ENCODE measurements at places on chromosomes 3 and 15.

DNA sequence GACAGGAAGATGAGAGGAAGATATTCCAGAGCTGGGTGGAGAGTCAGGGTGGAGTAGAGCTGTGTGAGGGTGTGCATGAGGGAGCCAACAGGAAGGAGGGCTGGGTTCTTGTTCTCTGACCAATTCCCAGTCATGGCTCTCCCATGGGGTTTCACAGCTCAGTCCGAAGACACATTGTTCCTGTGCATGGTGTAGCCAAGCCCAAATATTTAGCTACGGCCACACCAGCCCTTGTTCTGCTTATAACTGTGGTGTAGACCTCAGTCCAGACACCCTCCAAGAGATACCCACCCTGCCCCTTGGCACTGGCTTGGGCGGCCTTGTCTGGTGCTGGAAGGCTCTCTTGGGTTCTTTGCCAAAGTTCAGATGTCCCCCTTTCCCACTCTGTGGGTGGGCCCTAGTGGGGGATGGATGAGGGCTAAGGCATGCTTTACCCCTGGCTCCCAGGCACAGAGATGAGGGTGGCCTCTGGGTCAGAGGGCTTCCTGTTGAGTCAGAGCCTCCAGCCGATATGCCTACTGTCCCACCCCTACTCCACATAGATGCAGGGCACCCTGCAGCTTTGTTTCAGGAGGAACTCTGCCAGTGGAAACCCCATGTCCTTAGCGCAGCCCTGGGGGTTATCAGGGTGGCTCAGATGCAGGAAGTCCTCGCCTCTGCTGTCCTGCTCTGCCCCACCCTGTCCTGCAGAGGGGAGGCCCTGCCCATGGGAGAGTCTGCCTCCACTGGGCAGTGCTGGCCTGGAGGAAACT is 271.2 kb upstream of the CTDSPL start:
- DNase-seq = no peak

DNA sequence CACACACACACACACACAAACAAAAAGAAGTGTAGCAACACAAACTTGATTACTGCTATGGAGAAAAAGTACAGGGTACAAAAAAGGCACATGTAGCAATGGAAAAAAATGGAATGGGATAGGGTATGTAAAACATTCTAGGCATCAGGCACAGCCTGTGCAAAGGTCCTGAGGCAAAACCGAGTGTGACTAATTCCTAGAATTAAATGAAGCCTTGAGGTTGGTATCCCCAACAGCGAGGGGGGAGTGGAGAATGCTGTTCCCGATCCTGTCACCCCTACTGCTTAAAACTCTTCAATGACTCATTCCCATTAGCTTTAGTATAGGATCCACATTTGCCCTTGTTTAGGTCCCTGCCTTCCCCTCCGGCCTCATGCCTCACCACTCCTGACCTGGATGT is 37.9 kb downstream of the RHCG start:
- no peak for DNase-seq

DNA sequence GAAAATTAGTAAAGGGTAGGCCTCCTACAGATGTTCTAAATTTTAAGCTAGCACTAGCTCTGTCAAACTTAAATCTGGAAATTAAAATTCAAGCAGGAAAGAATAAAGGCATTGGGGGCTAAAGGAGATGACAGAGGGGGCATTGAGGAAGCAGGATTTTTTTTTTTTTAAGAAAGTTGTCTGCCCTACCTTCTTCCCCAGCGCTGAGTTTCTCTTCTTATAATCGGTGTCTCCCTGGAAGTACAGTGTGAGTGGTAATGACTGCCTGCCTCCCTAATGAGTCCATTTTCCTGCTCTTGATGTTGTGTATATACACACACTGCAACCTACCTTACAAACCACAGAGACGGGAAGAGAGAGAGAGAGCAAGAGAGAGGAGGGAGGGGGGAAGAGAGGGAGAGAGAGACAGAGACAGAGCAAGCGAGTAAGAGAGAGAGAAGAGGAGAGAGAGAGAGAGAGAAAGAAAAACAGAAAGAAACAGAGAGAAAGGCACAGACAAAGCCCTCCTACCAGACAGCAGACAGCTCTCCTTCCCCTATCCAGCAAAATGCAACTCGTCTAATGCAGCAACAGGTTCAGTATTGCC is 47.0 kb downstream of the ZBTB20 start:
- DNase-seq = no peak

DNA sequence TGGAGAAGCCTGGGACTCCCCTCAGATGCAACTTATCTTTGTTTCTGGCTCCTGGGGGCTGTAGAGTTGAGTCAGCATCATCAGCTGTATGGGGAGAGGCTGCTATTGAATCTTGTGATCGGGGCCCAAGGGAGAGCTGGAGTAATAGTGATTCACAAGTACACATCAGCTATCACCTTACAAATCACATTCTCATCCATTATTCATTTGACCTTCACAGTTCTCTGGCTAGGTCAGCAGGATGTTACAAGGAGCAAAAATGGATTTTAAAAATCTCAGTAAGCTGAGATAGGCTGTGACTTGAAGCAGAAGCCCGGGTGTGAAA is 175.0 kb downstream of the OPA1 start:
- no peak for DNase-seq

DNA sequence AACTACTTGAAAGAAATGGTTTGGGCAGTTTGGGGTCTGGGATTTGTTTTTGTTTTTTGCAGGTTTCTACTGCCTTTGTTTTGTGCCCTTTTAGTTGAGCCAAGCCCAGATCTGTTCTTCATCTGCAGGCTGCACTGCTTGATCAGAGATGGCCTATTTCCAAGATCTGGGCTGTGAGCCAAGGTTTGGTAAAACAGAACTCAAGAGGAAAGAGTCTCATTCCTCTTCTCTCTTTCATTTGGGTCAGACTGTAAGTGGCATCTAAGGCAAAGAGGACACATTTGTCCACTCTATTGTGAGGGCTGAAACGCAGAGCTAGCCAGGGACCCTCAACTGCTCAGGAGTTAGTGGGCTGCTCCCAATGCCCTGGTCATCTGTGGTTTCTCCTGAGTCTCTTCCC is 104.4 kb upstream of the UBE3A start:
- DNase-seq = no peak

- peak; percentile 15 for DNase-seq
Measured at GRCh38 chr3:128878556-128879124, 780 bp upstream of the ACAD9 start.

DNA sequence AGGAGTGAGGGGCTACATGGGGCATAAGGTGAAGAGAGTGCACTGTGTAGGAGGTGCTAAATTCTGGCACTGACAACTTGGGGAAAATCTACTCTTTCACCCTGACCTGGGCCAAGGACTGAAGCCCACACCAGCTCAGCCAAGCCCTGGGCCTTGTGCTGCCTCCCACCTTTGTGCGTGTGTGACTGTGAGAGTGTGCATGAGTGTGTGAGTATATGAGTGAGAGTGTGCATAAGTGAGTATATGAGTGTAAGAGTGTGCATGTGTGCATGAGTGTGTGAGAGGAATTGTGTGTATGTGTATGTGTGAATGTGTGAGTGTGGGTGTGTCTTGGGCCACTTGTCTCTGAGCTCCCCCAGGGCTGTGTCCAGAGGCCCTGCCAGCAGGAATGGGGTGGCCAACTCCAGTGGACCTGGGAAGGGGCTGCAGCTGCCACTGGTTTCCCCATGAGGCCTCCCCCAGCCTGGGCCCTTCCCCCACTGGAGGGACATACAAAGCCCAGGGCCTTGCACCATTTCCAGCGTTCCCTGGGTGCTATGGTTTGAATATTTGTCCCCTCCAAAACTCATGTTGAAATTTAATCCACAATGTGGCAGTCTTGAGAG is 15.2 kb downstream of the C3orf22 start:
- DNase-seq = no peak

DNA sequence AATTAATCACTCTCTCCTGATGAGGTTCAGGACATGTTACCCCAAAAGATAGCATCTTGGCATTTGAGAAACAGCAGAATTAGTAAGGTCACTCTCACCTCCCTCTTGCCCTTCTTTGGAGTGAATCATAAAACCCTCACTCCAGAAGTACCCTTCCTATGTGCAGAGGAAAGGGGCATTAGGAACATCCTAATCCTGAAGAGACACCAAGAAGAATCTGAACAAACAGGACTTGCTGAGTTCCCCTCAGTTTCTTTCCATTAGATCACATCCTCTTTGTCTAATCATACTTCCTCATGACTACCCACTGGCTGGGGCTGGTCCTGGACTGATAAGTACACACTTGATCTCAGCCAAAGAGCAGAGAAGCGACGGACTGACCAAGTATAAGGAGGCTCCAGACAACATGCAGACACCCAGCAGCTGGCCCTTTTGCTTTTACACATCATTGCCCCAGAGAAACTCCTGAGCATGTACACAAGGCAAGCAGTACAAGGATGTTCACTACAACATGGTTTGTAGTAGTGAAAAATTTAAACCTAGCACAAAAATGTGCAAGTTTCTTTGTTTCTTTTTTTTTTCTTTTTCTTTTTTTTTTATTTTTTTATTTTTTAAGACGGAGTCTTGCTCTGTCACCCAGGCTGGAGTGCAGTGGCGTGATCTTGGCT is 15.0 kb upstream of the TM6SF1 start:
- DNase-seq = no peak

DNA sequence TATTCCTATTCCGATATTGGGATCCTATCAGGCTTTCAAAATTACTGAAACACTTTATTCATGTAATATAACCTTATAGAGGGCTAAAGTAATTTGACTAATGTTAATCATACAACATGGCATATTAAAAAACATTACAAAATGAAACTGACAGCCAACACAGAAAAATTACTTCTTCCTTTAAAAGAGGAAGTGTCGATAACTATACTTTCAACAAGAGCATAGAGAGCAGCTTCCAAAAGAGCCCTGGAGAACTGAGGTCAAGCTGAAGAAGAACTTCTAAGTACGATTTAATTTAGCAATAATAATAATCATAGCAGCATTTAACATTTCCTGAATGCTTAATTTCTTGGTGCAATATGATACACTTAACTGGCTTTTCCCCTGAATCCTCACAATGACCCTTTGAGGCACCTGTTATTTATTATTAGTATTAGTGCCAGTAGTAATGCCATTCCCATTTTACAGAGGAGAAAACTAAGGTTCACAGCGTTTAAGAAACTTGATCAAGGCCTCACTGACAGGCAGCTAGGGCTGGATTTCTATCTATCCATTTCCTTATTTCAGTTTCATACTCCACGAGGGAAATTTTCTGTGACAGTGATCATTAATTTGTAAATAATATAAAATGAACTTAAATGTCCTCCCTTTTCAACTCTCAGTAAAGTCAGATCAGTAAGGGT is 181.6 kb downstream of the CFAP20DC start:
- no peak for DNase-seq

GRCh38 chr15:63122002-63122875 is 578 bp downstream of the LACTB start:
- no peak for DNase-seq

GRCh38 chr3:190429681-190430080 is 20.0 kb downstream of the TMEM207 start:
- no peak for DNase-seq

DNA sequence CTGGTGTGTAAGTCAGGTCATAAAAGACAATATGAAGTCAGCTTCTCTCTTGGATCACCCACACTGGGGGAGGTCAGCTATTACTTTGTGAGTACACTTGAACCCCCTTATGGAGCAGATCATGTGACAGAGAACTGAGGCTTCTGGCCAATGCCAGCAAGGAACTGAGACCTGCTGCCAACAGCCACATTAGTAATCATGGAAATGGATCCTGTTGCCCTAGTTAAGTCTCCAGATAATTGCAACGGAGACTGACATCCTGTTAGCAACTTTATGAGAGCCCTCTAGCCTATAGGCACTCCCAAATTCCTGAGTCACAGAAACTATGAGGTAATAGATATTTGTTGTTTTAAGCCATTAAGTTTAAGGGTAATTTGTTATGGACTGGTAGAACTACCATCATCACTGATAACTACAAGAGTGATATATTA is 110.4 kb upstream of the GMNC start:
- DNase-seq = no peak

- DNase-seq = no peak
Measured at GRCh38 chr3:44950275-44950734, 25.7 kb downstream of the ZDHHC3 start.

DNA sequence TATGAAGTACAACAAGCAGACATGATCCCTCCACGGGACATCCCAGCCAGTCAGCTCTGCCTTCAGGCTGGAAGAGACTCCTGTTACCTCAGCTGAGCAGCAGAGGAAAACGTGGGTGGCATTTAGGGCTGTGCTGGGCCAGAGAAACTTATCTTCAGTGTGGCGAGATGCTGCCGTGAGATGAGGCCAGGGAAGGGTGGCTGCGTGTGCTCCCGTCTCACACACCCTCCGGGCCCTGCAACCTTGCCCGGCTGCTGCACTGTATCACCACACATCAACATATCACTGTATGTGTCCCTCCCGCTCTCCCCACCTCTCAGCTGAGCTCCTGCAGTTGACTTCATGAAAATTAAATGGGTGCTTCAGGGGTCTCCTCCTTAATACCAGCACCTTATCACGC is 23.4 kb downstream of the BMF start:
- DNase-seq = no peak

DNA sequence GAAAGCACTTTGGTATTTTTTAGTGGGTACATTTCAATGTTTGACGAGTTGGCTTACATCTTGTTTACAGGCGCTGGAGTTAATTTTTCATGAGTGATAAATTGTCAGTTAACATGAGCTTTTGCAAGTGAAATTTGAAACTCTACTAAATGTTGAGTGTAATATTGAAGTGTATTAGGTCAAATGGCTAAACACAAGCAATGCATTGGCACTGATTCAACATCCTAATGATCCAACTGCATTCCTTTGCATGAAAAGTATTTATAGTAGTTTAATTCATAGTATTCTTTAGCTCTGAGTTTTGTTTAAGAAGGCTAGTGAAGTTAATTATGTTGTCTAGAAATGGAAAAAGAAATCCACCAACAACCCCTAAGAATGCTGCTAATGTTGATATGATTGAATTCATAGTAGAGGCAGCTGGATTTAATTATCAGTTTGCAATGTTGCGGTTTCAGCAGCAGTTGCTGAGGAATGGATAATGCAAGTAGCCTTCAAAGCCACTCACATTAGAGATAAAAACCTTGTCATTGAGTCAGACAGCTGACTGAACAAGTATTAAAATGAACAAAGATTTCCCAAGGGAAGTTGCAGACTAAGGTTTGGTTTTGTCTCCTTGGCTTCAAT is 245.6 kb upstream of the GOLIM4 start:
- no peak for DNase-seq

DNA sequence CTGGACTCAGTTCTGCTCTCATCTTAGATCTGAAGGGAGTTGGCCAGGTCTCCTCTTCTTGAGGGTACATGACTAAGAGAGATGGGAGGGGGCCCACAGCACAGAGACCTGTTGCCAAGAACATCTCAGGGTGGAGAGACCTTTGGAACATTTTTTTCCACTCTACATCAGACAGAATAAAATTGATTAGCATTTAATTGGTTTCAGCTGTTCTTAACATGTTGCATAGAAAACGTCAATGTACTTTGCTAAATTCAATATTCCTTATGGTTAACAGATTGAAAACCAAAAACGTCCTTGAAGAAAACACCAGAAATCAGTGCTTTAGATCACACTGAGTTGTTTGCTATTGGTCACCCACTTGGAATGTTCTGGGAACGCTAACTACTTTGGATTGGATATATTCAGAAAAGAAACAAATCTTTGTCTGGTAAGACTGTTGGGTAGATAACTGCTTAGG is 36.4 kb upstream of the FSTL1 start:
- no peak for DNase-seq

All from smooth muscle cell of the brain vasculature (primary cell).